WTC11 (cell line): ENCODE measurements at places on chromosomes 3 and 15.

DNA sequence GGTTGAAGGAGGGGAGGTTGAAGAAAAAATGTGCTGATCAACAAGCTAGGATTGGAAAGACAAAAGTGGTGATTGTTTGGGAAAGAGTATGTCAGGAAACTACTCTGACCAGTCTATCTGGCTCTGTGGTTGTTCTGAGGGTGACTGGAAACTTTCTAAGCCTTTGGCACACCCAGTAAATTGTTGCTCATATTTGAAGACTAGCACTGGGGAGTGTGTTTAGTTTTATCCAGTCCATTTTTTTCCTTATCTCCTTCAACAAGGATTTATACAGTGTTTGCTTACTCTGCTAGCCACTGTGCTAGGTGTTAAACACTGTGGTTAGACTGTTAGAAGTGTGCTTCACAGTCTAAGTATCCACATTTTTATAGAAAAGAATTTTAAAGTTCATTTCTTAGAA lies 28.8 kb downstream of the PPM1L start:
- no peak for DNase-seq

DNA sequence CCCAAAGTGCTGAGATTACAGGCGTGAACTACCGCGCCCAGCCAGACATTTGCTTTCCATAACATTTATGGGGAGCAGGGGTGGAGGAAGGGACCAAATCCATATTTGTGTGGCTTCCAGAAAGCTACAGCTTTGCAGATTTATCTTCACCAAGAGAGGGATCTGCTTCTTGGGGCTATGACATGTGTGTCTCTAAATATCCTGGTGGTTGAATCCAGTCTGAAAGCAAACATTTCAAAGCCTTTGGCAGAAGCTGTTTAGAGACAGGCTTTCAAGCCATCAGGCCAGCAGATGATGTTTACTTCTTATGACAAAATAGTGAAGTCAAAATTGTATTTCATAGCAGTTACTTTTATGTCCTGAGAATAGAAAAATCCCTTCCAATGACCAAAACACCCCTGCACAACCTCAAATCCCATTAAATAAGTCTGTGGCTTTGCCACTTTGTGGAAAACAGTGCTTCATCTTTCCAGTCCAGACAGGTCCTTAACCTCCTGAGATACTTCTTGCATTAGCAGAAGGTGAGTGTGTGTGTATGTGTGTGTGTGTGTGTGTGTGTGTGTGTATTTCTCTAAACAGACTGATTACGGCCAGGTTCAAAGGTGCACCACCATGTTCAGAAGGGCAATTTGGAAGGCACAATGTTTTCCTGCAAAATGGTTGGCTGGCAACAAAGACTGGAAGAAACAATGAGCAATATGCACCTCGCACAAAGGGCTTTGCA lies 191.4 kb upstream of the LRIG1 start:
- no peak for DNase-seq

GRCh38 chr3:16482194-16482769 lies 31.2 kb downstream of the RFTN1 start:
- no peak for DNase-seq

DNA sequence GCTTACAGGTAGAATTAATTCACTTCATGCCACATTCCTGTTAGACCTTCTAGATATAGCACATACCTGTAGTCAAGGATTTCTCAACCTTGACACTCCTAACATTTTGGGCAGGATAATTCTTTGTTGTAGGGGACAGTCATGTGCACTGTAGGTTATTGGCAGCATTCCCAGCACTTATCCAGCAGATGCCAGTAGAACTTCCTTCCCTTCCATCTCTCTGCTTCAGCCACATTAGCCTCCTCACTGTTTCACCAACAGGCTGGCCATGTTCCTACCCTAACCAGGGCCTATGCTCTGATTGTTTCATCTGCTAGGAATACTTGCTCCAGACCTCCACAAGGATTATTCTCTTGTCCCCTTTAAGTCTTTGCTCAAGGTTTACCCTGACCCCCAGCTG lies 68.0 kb upstream of the STAC start:
- DNase-seq, result no peak

GRCh38 chr15:57769266-57769665 lies 62.8 kb downstream of the POLR2M start:
- no peak for DNase-seq

GRCh38 chr15:29114221-29115092 lies 155.2 kb downstream of the NSMCE3 start:
- no peak for DNase-seq

GRCh38 chr3:147257944-147258343 lies 148.4 kb downstream of the ZIC4 start:
- no peak for DNase-seq

- no peak for DNase-seq
These were observed 158.9 kb downstream of the IGF1R start for GRCh38 chr15:98807262-98807661.

DNA sequence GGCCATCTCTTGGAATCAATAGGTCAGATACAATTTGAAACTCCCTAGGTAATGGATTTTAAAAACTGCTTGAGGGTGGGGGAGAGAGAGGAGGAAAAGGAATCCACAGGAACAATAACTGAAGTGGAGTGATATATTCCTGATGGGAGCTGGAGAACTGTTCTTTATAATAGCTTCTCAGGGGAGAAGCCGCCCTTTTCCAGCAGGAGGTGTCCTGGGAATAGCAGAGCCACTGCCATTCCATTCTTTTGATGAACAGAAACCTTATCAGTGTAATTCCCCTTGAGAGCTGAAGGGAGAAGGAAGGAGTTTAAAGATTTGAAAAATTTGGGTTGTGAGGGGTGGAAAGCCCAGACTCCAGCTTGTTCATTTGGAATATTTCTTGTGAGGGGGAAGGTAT lies 504.9 kb upstream of the DPH6 start:
- DNase-seq, result no peak

DNA sequence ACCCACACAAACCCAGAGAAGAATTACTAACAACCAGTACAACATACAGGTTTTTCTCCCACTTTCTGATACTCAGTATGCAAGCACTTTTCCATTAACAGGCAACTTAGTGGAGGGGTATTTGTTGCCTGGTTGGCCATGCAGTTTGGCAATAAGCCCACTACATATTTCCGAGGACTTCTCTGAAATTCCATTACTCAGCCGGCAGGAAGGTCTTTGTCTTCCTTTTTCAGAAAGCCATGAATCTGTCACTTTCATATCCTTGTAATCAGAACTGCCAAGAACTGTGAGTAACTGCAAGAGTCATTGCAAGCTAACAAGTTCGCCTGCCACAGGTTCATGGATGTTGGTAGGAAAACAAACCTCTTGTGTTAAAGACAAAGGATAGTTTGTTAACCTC lies 422.3 kb upstream of the ROBO1 start:
- DNase-seq, result no peak

DNA sequence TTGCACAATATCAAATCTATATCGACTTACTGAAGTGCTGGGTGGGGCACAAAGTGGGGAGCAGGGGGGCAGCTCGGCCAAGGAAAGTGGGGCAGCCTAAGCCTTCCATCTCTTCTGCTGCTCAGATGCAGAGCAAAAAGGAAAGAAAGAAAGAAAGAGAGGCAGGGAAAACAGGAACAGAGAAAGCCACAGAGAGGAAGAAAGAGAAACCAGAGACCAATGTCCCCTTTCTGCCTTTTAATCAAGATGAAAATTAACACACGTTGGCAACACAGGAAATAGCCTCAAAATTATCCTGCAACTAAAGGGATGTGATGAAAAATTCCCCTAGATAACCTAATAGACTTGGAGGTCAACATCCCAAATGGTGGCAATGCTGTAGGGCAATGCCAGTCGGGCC lies 72.2 kb upstream of the RAD18 start:
- no peak for DNase-seq
